ENCODE measurements at places on chromosomes 3 and 15. TPM values are rescaled to one million over a fixed set of nuclear protein-coding genes. Genes with fewer than 3 reads are reported as not detected.

- DNase-seq = peak; percentile 8
Measured at GRCh38 chr3:42839616-42840015, 30.4 kb downstream of the ACKR2 start.

DNA sequence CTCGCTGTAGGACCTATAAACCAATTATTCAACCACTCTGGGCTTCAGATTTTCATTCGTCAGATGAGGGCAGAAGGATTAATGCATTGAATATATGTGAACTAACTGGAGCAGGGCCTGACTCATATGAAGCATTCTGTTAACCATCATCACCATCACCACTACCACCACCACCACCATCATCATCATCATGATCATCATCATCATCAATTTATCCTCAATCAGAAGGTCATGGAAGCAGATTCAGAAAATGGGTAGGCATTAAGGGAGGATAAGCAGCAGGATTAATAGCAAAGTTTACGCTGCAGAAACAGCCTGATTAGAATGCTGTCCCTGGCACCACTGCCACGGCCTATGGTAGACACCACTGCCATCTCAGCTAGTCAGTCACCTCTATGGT is 407.5 kb upstream of the THBS1 start:
- no peak for DNase-seq

The RAB6B gene
- 0.99 TPM for total RNA-seq

DNA sequence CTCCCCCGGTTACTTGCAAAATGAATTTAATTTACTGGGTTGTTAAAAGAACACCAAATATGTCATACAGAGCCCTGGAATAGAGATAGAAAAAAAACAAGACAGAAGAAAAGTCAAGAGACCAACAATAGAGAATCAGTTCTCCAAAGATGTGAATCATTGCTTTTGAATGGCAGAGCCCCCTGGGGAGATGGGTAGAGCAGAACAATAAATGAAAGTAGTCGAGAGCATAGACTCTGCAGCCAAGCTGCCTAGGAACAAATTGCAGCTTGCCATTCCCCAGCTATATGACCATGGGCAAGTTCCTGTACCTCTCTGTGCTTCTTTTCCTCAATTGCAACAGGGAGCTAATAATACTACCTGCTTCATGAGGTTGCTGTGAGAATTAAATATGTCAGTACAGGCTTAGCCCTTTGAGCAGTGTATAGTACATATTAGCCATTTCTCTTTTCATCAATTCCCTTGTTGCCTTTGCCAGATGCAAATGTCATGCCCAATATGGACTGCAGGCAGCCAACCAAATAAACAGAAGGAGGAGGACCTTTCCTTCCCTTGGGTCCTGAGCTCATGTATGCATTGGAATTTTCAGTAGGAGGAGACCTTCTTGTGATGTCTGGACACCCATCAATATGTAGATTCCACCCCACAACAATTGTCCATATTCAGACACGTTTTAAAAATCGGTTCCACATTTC is 25.0 kb upstream of the BFSP2 start:
- DNase-seq = no peak
